ENCODE measurements at places on chromosomes 1 and 21.

DNA sequence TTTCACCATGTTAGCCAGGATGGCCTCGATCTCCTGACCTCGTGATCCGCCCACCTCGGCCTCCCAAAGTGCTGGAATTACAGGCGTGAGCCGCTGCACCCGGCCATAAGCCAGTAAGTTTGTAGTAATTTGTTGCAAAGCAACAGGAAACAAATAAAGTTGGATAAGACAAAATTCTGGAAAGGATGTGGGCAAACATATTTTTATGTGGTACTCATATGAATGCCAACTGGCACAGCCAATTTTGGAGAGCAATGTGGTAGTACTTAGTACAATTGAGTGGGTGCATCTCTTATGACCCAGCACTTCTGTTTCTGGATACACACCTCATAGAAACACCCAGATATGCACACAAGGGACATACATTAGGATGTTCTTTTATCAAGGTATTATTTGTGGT, 8.4 kb upstream of the IL12RB2 start:
- DNase-seq: no peak

GRCh38 chr21:40733024-40733397, 113.9 kb downstream of the DSCAM start:
- DNase-seq: no peak

DNA sequence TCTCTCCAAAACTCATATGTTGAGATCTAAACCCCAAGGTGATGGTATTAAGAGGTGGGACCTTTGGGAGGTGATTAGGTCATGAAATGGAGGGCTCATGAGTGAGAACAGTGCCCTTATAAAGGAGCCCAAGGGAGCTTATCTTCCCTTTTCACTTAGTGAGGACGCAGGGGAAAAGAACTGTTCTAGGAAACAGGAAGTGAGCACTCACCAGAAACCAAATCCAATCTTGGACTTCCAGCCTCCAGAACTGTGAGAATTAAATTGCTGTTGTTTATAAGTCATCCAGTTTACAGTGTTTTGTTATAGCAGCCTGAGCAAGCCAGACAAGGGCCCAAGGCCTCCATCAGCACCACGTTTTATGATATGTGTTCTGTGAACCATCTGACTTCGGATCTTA, 60.3 kb upstream of the LRRC8D start:
- DNase-seq: no peak

DNA sequence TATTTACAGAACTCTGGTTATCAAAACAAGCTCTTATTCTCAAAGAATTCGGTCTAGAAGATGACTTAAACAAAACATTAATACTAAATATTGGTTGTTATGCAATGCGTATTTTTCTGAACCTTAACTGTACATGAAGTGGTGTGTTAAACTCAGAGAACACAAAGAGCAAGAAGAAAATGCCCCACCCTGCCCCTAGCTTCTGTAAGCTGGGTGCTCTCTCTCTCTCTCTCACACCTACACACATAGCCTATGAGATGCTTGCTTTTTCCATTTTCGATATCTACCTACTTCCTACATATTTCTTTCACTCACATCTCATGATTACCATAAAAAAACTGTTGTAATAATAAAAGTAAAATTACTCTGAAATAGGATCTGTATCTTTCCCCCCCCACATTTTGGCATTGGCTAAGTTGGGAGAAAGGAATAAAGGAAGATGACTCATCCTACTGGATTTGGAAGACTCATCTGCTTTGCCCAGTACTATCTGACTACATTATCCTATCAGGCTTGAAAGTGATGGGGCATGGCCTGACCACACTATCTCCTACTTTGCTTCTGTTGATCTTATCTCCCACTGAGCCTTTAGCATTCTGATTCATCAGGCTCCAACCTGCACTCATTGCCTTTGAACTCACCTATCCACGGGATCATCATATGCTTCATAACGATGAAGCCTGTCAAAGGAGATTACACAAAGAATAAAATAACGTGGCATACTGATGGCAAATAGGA, 2.9 kb downstream of the CRYZ start:
- peak; percentile 80 for DNase-seq

GRCh38 chr1:54439550-54440223, 33.5 kb upstream of the SSBP3 start:
- DNase-seq: peak; percentile 24

- DNase-seq: no peak
These were observed 27.9 kb upstream of the TSPEAR start for GRCh38 chr21:44739316-44739715.

- DNase-seq: no peak
These were observed 52.1 kb upstream of the SLC44A3 start for GRCh38 chr1:94768036-94768435.

- DNase-seq: no peak
These were observed 52.1 kb downstream of the CNST start for GRCh38 chr1:246618240-246618808.

DNA sequence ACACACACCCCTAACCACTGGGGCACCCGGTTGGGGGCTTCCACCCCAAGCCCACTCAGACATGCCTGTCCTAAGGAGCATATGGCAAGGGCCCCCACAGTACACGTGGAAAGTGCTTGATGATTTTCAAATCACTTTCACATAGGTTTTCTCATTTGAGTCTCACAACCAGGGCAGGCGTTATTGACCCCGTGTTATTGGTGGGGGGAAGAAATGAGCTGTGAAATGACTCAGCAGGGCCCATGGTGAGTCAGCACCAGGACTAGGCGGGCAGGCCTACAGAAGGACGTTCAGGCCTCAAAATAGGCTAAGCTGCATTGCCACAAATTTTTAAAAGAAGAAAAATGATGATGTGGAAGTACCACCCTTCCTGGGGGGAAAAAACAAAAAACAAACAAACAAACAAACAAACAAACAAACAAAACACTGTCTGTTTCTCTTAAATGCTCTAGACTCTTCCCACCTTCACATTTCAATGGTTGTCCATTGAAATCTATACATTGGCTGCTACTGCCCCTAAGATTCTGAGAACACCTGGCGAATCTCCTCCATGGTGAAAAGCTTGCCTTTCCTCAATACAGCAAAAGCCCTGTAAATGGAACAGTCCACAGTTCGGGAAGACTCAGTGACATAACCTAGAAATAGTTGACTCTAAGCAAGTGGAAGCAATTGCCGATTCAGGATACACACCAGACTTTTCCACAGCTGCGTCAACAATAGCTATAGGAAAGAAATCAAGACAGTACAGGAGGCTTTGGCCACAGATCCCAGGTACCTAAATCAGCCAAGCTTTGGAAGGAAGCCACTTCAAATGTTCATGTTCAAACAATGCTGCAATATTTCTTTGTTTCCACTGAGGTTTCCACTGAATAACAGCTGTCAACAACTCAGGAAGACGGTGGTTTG, 234.7 kb downstream of the TOMM20 start:
- peak; percentile 86 for DNase-seq

DNA sequence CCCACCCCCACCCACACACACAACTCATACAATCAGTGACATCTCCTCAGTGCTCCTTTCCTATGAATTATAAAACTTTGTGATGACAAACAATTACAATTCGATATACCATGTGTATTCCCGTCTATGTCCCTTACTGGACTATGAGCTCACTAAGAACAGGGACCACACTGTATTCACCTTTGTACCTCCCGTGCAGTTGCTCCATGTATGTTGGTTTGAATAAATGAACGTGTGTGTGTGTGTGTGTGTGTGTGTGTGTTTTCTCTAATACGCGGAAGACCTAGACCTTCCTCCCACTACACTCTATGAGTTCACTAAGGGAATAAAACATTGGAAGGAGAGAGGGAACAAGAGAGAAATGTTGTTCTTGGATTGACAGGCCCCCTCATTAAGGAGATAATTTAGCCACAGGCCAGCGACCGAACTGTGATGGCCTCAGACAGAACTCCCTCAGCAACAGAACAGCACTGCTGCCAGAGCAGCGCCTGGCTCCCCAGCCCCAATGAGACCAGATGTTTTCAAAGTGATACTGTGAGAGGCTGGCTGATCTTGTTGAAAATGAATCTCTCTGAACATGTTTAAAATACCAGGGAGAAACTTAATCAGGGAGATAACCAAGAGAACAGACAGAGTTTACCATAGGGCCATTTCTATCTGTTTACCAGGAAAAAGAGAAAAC, 21.7 kb downstream of the BCAR3 start:
- DNase-seq: no peak

GRCh38 chr21:17527711-17528110, 14.9 kb downstream of the CXADR start:
- no peak for DNase-seq

DNA sequence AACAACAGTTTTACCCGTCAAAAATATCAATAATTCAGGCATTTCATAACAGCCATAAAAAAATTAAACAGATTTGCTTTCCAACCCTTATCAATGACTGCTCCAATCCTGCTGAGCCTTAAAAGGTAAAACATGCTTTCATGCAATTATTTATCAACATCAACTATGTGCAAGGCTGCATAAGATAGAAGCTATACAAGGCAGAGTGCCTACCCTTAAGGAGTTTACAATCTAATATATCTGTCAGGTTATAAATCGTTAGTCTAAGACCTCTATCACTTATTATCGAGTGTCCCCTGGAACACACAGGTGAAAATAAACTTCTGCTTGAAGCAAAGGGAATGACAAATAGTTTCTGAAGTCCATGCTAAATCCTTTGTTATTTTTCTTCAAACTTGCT, 1.8 kb downstream of the ERRFI1 start:
- DNase-seq: no peak

DNA sequence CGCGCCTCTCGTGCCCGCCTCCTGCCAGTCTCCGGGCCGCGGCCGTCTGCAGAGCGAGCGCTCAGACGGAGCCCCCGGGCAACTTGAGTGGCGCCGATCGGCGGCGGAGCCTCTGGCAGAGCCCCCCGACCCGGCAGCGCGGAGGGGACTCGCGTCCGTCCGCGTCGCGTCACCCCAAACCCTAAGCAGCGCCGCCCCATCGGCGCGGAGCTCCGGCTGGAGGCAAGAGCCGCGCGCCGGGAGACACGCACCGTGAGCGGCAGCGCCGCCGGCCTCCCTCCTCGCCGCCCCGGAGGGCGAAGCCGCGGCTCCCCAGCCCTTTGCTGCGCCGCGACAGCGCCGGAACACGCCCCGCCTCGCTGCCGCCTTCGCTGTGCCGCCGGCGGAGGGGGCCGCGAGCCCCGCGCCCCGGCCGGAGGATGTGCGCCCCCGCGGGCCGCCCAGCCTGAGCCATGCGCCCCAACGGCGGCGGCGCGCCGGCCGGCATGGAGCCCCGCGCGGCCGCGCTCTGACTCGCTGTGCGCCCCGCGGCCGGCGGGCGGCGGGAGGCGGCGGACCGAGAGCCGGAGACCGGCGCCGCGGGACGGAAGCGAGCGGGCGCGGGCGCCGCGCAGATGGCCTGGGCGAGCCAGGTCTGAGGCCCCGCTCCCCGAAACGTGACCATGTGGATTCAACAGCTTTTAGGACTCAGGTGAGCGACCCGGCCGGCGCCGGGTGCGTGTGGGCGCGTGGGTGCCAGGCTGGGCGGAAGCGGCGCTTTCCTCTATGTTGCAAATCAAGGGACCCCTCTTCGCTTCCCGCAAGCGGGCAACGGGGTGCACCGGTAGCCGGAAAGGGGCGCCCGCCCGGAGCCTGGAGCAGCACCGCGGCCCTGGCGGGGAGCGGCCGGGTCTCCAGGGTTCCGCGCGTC, 610 bp downstream of the AJAP1 start:
- DNase-seq: no peak

- peak; percentile 26 for DNase-seq
These were observed 44.7 kb downstream of the CDC42BPA start for GRCh38 chr1:227273557-227273956.

GRCh38 chr1:185672719-185673360, 61.4 kb upstream of the HMCN1 start:
- DNase-seq: no peak

- no peak for DNase-seq
These were observed 40.5 kb upstream of the HMCN1 start for GRCh38 chr1:185693654-185694053.

DNA sequence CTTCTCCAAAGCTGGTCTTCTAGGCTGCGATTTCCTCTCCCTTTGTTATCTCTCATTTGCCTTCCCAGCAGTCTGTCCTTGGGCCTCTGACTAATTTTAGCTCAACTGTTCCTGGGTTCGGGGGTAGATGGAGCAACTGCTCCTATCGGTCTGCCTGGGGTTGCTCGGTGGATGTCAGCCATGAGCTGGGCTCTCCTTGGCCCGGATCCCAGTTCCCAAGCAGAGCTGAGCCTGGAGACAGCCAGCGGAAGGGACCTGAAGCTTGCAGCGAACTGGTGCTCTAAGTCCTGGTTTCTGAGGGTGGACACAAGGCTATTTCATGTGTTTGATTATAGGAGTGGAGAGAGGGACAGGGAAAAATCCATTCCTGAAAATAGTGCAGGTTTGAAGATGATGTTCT, 423.0 kb downstream of the RPS6KC1 start:
- DNase-seq: no peak

- DNase-seq: no peak
These were observed 7.3 kb downstream of the MAP10 start for GRCh38 chr1:232812560-232812959.

DNA sequence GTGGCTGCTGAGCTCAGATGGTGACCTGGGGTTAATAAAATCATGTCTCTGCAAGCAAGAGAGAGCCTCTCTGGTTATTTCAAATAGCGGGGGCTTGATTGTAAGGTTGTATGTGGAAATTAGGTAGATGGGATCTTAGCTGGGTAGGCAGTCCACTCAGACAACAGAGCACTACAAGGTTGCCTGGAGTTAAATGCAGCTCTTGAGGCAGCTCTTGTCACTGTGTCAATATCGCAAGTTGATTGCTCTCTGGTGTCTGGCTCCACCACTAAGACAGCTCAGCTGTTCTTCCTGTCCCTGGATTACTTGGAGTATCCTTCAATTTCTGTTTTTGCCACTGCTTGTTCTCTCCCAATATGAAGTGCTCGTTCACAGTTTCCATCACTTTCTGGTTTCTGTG, 93.8 kb downstream of the C21orf91 start:
- DNase-seq: no peak

DNA sequence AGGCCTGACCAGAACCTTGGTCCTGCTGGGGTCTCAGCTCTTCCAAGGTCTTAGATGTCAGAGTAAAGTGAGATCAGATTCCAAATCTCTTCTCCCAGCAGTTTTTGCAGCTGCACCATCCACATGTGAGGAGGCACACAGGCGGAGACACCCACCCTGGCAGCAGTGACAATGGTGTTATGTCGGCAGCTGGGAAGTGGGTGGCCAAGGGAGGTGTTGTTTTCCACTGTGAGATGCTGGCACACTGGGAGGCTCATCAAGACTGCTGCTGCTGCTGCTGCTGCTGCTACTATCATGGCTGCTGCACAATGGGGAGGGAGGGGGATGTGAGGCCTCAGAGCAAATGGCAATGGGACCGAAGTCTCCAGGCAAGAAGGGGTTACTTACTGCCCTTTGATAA, 23.6 kb downstream of the CAMK2N1 start:
- no peak for DNase-seq

DNA sequence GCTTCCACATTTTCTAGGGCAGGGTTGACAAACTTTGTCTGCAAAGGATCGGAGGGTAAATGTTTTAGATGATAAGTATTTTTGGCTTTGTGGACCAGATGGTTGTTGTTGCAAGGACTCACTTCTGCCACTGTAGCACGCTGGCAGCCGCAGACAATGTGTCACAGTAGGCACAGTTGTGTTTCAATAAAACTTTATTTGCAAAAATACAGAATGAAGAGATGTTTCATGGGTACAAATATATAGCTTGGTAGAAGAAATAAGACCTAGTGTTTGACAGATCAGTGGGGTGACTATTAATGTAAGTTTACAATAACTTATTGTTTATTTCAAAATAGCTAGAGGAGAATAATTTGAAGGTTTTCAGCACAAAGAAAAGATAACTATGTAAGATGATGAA, 127.8 kb downstream of the GRIK3 start:
- no peak for DNase-seq

All from ELR (cell line).